ENCODE measurements at places on chromosomes 5 and 9.
A peak's percentile ranks its signal among the peaks of the same experiment; 100 is the strongest.

DNA sequence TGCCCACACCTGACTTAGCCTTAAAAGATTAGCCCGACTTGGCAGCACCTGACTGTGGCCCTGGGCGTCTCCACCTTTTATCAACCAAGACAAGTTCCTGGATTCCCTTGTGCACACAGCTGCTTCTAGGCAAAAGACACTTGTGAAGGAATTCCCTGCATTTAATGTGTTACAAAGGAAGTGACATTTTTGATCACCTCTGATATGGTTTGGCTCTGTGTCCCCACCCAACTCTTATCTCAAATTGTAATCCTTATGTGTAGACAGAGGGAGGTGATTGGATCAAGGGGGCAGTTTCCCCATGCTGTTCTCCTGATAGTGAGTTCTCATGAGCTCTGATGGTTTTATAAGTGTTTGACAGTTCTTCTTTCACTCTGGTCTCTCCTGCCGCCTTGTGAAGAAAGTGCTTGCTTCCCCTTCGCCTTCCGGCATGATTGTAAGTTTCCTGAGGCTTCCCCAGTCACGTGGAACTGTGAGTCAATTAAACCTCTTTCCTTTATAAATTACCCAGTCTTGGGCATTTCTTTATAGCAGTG is 2.6 kb upstream of the CPEB4 start:
- no peak for DNase-seq

DNA sequence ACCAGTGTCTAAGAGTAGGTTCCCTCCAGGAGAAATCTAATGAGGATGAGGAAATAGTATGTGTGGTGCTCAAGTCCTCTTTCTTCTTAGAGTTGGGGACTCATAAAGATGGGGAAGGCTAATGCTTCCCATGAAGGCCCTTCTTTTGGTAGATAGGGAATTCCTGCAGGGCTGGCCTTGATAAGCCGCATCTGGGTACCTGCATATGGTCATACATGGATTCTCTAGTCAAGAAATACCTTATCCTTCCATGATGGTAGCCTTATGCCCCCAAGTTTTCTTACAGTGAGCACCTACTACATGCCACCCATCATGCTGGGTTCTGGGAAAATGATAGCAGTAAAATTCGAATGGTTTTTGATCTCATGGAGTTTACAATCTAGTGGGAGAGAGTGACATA is 382.6 kb downstream of the KDM4C start:
- no peak for DNase-seq

DNA sequence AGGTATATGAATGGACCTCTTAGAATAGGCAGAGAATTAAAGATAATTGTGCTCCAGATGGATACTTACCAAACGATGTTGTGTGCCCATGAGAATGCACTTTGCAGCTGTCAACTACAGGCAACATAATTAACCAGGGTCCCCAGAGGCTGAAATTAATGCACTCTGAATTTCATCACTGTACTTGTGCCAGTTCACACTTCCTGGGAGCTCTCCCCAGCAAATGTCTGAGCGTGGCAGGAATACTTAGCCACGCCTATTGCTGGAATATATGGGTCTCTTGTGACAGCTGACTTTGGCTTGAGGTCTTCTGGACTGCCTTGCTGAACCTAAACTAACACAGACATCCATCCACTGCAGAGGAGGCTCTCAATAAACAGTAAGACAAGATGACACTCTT is 11.9 kb upstream of the C1QTNF2 start:
- DNase-seq = no peak

DNA sequence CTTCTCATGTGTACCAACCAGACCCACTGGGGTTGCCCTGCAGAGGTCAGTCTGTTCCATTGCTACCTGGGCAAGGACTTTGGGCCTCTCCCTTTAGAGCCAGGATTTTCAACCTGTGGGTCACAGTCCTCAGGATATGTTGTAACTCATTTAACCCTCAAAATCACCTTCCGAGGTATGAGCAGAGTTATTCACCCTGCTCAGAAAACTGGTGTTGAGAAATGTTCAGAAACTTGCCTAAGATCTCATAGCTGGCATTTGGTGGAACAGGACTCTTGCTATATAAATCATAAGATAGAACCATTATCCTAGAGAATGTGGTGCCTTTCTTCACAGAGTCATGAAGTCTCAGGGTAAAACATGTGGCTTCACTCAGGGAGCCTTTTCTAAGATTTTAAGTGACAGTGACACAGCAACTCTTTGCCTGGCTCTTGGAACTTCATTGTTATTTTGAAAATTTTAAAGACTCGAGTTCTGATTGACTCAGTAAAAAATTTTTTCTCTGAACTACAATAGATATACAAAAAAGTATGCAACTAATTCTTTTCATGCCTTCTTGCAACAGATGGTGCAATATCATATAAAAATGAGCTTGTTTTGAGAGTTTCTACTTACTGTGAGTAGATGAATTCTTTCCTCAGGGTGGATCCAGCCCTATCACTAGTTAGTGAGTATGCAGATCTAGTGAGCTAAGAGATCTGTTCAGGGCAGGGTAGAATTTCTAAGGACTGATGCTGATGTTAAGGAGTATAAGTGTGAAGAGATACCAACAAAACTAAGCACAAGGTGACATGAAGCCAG is 29.5 kb downstream of the CAST start:
- no peak for DNase-seq

DNA sequence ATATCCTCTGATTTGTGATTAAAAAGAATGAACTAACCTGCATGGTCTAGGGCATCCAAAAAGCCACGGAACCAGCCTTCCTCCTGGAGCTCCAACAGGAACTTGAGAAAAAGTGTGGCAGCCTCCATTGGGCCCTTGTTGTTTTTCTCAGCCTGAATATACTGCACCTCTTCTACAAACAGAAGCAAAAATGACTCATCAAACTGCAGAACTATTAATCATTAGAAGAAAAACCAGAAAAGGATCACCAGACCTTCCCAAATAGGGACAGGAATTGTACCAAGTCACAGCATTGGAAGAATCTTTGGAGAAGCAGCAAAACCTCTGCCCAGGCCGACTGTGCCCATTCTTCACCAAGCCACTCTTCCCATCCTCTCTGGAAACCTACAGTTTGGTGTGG is 25.2 kb downstream of the RIGI start:
- no peak for DNase-seq

DNA sequence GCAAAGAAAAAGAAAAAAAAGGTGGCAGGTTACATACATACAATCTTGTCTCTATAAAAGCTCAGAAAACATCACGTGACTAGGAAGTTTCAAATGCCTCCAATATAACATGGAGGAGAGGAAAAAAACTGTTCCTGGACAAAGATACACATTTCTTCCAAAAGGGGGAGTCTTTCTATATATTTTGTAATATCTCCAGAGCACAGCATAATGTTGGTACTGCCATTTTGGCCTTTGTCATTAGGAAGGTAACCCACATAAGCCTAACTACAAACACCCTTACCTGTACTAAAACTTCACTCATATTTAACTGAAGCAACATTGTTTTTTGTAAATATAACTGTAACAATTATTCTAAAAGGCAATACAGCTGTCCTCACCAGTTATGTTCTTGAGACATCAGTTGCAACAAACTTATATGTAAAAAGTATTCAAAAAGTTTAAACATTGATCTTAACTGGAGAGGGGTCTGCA is 1.2 kb upstream of the BTF3 start:
- no peak for DNase-seq

GRCh38 chr5:120532835-120533234 is 68.7 kb downstream of the PRR16 start:
- DNase-seq = peak; percentile 70

DNA sequence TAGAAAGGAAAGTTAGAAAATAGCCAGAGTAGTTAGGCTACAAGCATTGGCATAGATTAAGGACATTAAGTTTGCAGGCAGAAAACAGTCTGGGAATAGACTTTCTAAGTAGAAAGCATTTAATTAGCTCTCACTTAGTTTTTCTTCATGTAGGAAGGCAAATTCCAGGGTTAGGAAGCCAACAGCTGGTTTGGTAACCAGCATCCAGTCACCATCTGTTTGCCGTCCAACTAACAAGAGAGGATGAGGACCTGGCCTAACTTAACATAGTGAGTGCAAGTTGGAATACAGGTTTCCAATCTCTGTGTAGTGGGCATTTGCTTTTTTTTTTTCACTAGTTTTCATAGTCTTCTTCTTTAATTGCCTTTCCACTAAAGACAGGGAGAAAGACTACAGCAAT is 121.7 kb upstream of the NR3C1 start:
- no peak for DNase-seq

- DNase-seq = peak; percentile 18
These were observed 5.0 kb upstream of the SPINK14 start for GRCh38 chr5:148163345-148163744.

DNA sequence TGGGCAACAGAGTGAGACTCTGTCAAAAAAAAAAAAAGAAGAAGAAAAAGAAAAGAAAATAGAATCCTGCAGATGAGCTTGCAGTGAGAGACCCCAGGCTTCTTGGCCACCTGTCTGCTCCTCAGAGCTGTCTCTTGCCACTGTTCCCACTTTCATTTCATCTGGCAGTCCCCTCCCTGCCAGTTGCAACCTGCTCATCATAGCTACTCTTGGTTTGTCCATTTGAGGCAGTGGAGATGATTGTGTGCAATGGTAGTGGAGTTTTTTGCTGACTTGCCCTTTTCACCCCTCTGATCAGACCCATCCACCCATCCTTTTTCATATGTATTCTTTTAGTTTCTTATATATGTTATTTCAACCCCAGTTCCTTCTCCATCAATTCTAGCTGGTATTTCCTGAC is 28.7 kb downstream of the ANKRD33B start:
- DNase-seq = no peak

DNA sequence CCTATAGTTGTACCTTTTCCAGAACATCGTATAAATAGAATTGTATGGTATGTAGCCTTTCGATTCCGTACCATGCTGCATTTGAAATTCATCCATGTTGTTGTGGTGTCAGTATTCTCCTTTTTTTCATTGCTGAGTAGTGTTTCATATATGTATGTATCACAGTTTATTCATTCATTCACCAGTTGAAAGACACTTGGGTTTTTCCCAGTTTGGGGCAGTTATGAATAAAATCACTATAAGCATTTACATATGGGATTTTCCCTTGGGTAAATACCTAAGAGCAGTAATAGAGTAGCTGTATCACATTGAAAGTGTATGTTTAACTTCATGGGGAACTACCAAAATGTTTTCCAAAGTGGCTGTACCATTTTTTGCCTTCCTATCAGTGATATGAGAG is 16.1 kb upstream of the FKTN start:
- no peak for DNase-seq

DNA sequence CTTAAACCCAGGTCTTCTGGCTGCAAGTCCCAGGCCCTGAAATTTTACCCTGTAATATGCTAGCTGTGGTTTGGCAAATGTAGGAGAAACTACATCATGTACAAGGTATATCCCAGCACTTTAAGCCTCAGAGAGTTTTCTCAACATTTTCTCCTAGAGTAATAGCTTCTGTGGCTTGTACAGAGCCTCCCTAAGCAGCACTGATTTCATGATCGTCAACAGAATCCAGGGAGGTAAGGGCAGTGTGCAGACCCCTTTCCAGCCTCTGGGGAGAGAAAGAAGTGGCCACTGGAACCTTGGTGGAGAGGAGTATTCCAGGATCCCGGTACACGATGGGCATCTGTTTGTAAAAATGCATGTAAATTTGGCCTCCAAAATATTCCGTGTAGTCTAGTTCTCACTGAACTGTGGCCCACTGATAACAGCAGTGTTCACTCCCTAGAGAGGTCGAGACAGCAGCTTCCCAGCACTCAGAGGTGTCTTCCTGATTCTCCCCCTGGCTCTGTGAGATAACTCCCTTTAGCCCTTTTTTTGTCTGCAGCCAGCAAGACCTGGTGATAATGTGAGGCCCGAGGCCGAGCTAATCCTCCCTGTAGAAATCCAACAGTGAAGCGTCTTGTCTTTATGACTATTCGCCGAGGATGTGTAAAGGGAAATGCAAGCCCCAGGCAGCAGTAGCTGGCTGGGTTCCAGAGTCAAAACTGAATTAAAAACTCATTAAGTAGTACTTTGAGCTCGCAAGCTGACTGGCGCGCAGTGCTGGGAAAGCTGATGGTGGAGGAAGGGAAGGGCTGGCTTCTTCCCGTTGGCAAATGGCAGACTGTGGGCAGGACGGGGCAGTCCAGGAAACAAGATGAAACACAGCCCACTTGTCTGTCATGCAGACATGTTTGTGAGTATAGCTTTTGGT is 59.0 kb downstream of the MAP1B start:
- DNase-seq = peak; percentile 33

GRCh38 chr5:138464388-138465260 is 655 bp upstream of the EGR1 start:
- peak; percentile 97 for DNase-seq

DNA sequence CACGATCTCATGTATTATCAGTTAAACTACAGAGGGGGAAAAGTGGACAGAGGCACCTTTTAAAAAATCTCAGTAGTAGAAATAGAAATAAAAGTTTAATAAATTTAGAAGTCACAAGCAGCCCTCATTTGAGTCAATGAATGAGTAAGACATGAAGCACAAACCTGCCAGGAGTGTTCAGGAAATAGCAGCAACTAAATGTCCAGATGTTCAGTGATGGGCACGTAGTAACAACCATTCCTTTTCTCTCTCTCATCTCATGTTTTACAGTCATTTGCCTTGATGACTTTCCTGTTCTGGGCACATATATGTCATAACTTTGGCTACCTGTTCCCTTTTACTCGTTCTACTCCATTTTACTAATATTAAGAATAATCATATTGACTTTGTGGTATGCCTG is 17.7 kb downstream of the ISOC1 start:
- DNase-seq = no peak

Measured in WTC11 (cell line).